Lung (tissue), 17 donors: ENCODE measurements at places on chromosomes 2 and 18. TPM values are rescaled to one million over a fixed set of nuclear protein-coding genes. Genes with fewer than 3 reads are reported as not detected.

The MAP2 gene
- 6.5 TPM for polyA plus RNA-seq

DNA sequence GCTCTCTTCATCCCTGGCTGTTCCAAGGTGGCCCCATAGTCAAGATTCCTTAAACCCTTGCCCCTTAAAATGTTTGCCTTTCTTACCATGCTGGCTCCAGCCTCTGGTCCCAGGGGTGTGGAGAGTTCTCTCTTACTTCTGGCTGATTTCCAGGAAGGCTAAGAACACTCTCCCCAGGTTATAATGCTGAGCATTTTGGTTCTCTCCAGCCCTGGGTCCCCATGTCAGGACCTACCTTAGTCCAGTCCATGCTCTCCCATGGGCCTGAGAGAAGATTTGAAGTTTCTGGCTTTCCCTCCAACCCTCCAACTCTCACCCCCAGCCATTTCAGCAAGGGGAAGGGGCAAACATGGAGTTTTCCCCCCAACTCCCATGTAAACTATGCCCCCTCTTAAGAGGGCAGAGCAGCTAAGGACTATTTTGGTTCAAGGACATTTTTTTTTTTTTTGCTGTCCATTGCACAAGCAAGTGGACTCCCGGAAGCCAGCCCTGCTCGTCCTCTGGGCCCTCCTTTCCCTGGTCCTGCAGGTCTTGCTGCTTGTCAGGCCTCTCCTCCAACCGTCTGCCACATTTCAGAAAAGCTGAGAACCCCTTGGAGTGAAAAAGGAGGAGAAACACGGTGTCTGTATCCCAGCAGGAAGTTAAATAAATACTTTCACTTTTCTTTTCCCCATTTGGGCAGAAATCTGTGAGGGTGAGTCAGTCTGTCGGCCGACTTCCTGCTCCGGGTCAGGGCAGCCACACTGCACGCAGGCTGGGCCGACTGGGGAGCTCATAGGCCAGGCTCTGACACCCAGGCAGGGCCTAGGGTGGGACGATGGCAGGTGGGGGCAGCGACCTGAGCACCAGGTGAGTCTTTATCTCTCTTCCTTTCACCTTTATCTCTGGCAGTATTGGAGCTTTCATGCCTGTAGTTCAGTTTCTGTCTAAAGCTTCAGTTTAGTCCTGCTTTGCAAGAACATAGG, at the start of gene SP140L:
Gene SP140L (plus strand): TSS at position 741 of the 965 bp plus-strand sequence. CDS start 77 bp downstream, at position 818.
- peak; percentile 51 for DNase-seq

The ARHGAP28 gene
- polyA plus RNA-seq = 1.7 TPM

GRCh38 chr18:61034580-61034979, 298.6 kb upstream of the CDH20 start:
- no peak for DNase-seq

GRCh38 chr18:54191352-54191751, 33.1 kb downstream of the MBD2 start:
- DNase-seq = peak; percentile 3

The TXNL1 gene
- polyA plus RNA-seq = 76.7 TPM

- DNase-seq = no peak
Measured at GRCh38 chr2:13050764-13051163, 334.0 kb downstream of the TRIB2 start.

The SPATA3 gene
- not detected for polyA plus RNA-seq

GRCh38 chr2:46531863-46532262, 52.5 kb downstream of the TMEM247 start:
- DNase-seq = no peak

The UNC80 gene
- 0.02 TPM for polyA plus RNA-seq

GRCh38 chr2:56199492-56199891, 15.7 kb downstream of the CCDC85A start:
- no peak for DNase-seq

- DNase-seq = peak; percentile 46
Measured at GRCh38 chr18:37122877-37123276, 293.9 kb downstream of the KIAA1328 start.

GRCh38 chr2:101123795-101124471, 27.2 kb downstream of the TBC1D8 start:
- DNase-seq = no peak

GRCh38 chr2:71223767-71224333, 3.1 kb downstream of the PAIP2B start:
- DNase-seq = peak; percentile 26

GRCh38 chr2:68379184-68379708, 14.2 kb downstream of the PLEK start:
- no peak for DNase-seq

DNA sequence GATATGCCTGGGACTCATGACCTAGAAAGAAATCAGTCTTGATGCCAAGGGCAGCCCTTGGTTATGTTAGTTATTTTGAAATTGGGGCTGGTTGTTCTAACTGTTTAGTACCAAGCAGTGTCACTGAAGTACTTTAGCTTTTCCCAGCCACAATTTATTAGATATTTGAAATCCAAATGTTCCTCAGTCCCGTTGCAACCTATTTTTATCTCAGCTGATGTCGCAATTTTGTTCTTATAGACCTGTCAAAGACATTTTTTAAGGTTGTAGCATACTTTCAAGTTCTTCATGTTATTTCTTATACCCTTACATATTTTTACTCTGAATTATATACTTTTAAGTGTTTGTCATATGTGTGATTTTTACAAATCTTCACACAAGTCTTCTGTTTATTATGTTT, 100.1 kb downstream of the LRP1B start:
- no peak for DNase-seq

GRCh38 chr2:174124181-174124580, 124.2 kb downstream of the OLA1 start:
- peak; percentile 3 for DNase-seq

The RESP18 gene
- not detected for polyA plus RNA-seq

The DSEL gene
- polyA plus RNA-seq = 2.2 TPM

The MAP3K19 gene
- 1.9 TPM for polyA plus RNA-seq

DNA sequence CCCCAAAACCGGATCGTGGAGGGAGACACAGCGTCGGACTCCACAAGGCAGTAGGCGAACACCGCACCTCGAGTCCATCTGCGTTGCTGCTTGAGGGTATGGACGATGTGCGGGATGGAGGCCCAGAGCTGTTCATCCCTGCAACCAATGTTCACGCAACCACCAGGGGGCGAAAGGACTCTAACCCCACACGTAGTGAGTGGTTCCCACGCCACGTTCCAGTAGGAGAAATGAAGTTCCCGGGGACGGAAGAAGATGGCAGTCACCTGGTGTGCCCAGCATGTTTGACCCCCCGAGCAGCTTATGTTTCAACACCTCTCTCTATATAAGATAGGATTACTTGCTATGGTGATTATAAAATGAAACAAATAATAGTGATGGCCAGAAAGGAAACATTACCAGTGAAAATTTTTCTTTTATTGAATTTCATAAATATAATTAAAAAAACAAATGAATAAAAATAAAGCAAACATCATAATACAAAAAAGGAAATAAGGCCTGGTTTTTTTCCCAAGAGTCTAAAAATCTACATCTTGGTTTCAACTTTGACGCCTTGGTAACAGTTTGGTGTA, 184.3 kb downstream of the SH3BP4 start:
- DNase-seq = peak; percentile 85

The KCNG2 gene
- 1.8 TPM for polyA plus RNA-seq

DNA sequence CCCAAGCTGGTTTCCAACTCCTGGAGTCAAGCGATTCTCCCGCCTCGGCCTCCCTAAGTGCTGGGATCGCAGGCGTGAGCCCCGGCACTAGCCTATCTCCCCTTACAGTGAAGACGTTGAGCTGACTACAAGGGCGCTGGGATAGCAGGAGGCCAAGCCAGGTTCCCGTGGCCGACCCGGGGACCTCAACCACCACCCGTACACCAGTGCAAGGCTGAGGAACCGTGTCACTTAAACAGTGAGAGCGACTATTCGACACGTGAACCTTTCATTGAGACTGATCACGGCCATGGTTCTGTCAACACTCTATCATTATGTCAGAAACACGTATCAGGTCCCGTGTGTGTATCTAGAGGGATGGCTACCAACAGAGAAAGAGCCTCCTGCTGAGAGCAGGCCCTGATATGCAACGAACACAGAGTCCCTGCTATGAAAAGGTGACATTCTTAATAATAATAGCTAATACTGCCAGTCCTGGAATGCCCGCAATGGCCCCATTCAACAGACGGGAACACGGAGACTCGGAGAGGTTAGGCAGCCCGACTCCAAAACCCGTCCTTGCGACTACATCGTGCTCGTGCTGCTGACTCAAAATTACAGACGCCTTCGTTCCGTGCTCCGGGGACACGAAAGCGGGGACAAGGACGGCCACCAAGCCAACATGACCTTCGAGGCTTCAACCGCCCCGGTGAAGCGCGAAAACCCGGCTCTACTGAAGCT, 833 bp downstream of the AFG3L2 start:
- peak; percentile 21 for DNase-seq

DNA sequence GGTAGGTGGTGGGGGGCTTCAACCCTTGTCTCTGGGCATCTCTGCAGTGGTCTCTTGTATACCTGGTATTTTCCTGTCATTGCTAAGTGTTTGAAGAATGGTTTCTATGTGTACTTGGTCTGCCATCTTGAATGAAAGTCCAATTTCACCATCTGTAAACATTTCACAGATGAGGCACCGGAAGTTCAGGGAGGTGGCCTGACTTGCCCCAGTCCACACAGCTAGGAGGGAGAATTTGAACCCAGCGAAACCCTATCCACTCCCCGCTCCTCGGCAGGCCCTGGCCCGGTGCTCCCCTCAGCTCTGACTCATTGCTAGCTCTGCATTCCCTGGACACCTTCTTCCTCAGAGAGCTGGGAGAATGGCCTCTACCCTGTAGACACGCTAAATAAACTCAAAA, 30.5 kb downstream of the ZAP70 start:
- no peak for DNase-seq

DNA sequence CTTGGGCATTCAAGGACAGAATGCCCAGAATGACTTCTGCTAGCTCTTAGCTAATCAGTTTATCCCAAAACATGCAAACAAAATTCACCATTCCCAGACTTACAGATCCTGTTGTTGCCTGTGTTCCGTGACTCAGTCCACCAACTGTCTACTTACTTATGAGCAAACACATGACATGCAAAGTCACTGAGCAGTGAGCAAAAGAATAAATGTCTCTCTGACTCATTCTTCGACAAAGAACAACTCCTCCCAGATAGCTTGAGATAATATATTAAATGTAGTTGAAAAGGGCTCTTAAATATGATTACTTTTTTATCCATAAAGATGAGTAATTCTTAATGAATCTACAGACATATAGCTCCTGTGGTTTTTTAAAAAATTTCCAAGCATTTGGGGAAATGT, 9.0 kb upstream of the CREG2 start:
- DNase-seq = no peak

GRCh38 chr18:9690418-9691188, 17.5 kb upstream of the RAB31 start:
- DNase-seq = no peak

The MFF gene
- polyA plus RNA-seq = 59.7 TPM

GRCh38 chr2:68717305-68717661, 17.3 kb upstream of the ARHGAP25 start:
- no peak for DNase-seq

The CCDC148 gene
- polyA plus RNA-seq = 0.80 TPM

GRCh38 chr2:165587335-165587938, 117.9 kb downstream of the CSRNP3 start:
- no peak for DNase-seq

The VIL1 gene
- 0.06 TPM for polyA plus RNA-seq

GRCh38 chr18:23042133-23042532, 93.2 kb upstream of the CABLES1 start:
- no peak for DNase-seq

The OR6B2 gene
- polyA plus RNA-seq = not detected

The INPP5D gene
- polyA plus RNA-seq = 25.8 TPM

DNA sequence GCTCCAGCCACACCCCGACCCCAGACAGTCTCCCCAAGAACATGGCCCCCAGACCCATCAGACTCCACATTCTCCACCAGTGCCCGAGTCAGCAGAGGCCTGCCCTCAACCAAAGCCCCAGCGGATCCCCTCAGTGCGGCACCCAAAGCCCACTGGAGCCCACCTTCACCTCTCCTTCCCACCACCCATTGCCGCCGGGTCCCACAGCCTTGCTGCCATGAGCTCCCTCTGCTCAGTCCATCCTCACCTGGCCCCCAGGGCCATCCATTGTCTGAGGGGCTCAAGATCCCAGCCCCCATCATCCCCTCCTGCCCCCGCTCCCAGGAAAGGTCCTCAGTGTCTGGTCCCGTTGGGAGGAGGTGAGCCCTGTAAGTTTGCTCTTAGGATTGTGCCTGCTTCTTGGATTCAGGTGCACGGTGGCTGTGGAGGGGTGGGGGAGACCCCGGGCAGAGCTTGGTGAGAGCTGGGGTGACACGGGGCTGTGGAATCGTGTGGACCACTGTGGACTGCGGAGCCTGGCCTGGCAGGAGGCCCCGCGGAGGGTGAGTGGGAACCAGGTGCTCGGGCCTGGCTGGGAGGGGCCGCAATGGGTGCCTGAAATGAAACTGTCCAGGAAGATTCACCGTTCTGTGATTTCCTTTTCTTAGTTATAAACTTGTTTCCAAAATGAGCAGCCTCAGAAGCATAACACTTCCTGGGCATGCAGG, 32.7 kb upstream of the GPC1 start:
- peak; percentile 7 for DNase-seq

The DAW1 gene
- 3.3 TPM for polyA plus RNA-seq

DNA sequence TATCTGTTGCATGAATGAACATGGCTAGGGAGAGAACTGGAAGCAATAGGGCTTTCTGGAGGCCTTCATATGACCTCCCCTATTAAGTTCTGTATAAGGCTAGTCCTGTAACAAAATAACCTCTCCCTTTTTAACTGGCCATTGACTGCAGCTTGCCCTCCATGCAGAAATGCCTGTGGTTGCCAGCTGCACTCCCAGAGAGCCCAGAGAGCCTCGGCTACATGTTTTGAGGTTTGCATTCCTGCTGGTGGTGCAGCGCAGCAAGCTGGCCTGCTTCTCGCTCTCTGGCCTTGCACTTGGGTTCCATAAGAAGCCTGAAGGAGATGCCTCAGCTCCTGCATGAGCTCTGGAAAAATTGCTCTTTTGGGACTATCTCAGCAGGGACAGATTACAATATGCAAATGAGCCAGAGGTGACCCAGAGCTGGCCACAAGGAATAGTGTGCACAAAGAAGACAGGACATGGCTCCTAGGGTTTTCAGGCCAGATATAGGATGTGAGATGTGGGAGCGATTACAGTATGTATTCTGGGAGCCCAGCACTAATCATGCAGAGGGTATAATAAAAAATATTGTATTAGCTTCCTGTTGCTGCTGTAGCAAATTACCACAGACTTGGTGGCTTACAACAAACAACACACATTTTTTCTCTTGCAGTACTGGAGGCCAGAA, 186.7 kb downstream of the INSIG2 start:
- no peak for DNase-seq

DNA sequence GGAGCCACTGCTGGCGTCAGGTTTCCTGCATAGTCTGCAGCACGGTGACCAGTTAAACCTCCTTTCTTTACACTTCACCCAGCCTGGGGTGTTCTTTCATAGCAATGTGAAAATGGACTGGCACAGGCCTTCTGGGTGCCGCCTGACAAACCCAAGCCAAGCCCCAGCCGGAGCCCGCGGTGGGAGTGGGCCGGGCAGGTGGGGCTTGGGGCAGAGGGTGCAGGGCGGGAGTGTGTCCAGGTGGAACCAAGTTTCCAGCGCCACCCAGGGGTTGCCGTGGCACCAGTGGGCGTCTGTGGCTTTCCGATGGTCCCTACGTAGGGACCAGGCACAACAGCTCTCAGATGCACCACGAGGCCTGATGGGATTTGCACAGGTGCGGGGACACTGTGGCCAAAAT, 75.8 kb downstream of the RTP5 start:
- no peak for DNase-seq
